ENCODE measurements at places on chromosomes 7 and 10.

DNA sequence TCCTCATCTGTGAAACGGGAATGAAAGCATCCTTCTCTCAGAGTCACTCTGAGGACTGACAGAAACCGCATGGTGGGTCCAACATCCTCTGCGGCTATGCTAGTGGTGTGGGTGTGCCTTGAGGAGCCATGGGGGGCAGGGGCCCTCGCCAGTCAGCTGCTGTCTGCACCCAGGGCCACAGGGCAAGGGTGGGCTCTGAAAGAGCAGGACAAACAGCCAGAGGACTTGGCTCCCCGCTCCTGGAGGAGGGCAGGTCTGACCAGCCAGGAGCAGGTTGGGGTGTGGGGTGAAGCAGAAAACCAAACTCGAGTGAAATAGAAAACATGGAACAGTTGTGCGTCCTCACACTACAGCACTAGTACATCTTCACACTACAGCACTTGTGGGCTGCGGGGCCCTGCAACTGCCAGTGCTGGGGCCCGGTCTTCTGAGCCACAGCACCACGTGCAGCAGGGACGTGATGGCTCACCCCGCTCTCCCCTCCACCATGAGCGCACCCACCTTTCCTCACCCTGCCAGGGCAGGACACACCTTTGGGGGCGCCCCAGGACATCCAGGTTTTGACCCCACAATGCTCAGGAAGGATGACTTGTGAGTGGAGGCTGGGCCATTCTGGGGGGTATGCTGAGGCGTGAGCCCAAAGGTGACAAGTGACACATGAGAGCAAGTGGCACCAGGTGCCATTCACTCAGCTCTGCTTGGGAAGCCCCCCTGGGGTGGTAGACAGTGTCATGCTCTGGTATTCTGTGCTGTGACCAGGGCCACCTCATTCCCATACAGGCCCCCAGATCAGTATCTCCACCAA, 96.1 kb upstream of the RET start:
- no peak for DNase-seq

DNA sequence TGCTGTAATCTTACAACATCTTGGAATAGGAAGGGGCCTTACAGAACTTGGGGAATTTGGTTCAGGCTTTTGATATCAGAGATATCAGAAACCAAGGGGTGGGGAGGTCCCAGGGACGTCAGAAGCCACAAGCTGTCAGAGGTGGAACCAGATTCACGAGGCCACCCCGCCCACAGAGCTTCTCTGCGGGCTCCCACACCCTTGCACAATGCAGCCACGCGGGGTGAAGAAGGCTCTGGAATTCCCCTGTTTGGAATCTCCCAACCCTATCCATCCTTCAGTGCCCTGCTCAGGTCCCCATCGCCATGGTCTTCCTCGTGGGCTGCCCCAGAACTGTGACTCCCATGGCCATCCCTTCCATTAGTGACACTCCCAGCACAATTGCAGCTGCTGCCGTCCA, 247.1 kb upstream of the SHH start:
- no peak for DNase-seq

- no peak for DNase-seq
These were observed 257.8 kb upstream of the DKK1 start for GRCh38 chr10:52056291-52056690.

GRCh38 chr7:2403718-2404648, 572 bp downstream of the CHST12 start:
- peak; percentile 16 for DNase-seq

- DNase-seq, result no peak
These were observed 591 bp downstream of the BZW2 start for GRCh38 chr7:16646472-16647072.

- no peak for DNase-seq
These were observed 3.2 kb upstream of the KIF5B start for GRCh38 chr10:32059472-32059871.

- no peak for DNase-seq
These were observed at the start of gene IGFBP3 for GRCh38 chr7:45920502-45921380. Gene IGFBP3, minus strand, starts transcription at chr7:45921272. Its CDS starts 132 bp downstream, at chr7:45921140.

DNA sequence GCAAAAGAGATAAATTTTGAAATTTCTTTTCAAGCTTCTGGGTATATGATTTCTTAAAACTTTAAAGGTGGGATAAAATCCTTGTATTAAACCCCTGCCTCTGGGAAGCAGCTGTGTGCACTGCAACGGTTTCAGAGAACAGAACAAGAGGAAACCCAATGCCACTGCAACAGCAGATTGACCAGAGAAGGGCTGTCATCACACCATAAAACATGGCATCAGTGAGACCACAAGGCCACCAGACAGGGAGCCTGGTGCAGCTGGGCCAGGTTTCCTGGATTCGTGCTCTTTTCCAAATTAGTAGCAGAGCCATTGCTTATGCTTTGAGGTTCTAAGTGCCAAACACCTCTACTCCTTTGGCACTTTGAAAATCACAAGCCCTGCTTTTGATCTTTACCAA, 152.4 kb downstream of the PRPF18 start:
- no peak for DNase-seq

DNA sequence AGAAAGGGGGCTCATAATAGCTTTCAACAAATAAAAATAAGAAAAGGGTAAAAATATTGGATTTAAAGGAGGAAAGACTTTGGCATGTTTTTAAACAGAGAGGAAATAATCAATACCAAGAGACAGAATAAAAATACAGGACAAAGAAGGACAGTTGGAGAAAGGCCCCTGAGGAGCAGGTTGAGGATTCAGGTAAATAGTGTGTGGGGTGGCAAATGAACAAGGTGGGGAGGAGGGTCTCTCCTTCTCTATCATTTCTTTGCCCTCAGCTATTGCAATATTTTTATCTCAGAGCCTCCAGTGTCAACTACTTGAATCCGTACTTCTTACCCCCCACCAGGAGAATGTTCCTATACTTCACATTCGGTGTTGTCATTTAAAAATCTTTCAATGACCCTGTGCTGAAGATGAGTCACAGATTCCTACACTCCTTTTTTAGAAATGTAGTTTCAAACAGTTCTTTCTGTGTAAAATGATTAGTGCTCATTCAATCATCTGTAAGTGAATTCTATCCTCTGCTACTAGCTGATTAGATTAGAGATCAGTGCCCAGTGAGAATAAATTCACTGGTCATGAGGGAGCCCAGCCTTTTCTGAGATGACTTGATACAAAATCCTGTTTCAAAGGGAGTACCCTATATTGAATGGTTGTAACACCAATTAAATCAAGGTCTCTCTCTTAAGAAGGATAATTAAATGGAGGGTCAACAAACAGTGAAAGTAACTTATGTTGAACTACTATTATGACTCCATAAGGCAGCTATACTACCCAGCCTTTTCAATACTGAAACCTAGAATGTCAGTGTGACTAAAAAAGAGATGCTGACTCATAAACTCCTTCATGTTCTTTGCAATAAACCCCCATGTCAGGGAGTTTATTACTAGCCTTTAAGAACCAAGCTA, 50.4 kb upstream of the WNT16 start:
- DNase-seq, result no peak

DNA sequence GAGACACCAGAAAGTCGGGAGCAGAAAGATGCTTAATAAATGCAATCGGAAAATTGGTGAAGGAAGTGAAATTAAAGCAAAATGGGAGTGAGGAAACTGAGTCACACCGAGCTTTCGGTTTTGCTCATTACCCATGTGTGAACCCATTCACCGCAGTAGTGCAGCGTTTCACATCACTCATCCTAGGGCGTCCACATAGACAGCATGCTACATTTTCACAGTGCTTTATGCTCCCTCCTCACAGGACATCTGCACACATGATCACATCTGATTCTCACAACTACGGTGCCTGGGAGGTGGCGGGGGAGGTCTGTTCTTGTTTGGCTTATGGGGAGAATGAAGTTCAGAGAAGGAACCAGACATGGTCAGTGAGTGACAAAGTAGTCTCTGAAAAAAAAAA, 36.6 kb upstream of the ATP6V0A4 start:
- DNase-seq, result no peak

- no peak for DNase-seq
These were observed 81.4 kb downstream of the FAM185A start for GRCh38 chr7:102830197-102830596.

GRCh38 chr10:24488631-24489030, 235.1 kb downstream of the ARHGAP21 start:
- no peak for DNase-seq

- no peak for DNase-seq
These were observed 2.7 kb downstream of the SND1 start for GRCh38 chr7:127654404-127655394.

Measured in activated T-helper 9 cell treated with anti-CD3 and anti-CD28 coated beads, Interleukin-2, amount 50 U/mL, for 16 hours (primary cell).